ENCODE measurements at places on chromosomes 1 and 21.

DNA sequence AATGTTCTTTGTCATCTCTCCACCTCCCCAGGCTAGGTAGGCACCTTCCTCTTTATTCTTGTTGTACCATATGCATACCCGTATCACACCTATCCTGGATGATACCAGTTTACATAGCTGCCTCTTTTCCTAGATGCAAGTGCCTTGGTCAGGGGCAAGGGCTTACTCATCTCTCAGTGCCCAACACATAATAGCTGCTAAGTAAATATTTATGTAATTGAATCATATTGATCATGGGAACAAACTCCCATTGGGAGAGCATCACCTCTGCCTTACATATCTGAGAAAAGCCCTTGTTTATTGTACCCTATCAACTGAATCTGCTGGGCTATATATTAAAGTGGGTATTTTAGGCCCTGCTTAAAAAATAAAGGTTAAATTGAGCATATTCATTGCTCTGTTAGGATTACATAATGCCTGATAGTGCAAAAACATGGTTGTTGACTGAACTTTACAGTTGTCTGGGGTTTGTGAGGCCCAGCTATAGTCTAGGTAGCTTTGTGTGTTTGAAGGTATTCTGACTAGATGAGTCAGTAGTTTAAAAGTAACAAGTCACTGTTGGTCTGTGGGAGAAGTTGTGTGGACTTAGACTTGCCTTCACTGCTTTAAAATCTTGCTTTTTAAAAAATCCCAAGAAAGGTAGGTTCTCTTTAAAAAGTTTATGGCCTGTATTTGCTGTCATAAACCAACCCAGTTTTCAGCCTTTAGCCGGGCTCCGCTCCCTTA is 82.6 kb downstream of the OLFML2B start:
- DNase-seq: no peak

DNA sequence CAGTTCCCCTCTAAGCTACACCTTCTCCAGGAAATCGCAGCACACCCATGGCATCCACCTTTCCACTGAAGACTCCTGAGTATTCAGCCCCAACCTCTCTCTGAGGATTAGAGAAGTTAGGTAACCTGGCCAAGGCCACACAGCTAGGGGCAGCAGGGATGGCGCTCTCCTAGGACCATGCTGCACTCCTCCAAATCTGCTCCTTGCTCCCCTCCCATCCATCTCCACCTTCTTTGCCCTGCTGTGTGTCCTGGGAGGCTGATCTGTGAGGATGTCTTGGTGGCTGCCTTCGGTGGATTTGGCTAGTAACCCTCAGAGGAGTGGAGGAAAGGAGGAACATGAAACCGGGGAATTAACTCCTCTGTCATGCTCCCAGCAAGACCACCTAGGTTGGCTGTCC is 20.0 kb upstream of the PROK1 start:
- no peak for DNase-seq

DNA sequence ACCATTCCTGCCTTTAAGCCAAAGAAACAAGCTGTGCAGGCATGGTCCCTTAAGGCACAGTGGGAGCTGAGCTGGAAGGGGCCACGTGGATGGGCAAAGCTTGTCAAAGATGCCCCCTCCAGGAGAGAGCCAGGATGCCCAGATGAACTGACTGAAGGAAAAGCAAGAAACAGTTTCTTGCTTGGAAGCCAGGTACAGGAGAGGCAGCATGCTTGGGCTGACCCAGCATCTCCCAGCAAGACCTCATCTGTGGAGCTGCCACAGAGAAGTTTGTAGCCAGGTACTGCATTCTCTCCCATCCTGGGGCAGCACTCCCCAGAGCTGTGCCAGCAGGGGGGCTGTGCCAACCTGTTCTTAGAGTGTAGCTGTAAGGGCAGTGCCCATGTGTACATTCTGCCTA is 1.3 kb upstream of the SLC50A1 start:
- peak; percentile 31 for DNase-seq

- no peak for DNase-seq
These were observed 57.7 kb downstream of the VWA5B1 start for GRCh38 chr1:20348326-20348915.

- DNase-seq: no peak
These were observed 11.3 kb downstream of the GRIK1 start for GRCh38 chr21:29928537-29928936.

DNA sequence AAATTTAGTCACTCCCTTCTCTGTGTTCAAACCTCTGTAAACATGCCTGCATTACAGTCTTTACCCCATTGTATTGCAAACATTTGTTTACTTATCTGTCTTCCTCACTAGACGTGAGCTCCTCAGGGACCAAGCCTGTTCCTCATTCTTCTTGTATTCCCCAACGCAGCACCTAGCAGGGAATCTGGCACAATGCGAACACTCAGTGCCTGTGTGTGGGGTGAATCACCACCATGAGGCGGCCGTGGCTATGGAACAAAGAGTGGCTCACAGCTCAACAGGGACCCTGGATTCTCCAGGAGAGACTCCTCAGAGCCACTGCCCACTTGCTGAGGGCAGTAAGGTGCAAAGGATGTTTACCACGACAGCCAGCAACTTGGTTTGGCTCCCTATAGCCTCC is 95.9 kb downstream of the DDX20 start:
- DNase-seq: peak; percentile 33

- peak; percentile 53 for DNase-seq
These were observed 459 bp downstream of the SERBP1 start for GRCh38 chr1:67429528-67430357.

DNA sequence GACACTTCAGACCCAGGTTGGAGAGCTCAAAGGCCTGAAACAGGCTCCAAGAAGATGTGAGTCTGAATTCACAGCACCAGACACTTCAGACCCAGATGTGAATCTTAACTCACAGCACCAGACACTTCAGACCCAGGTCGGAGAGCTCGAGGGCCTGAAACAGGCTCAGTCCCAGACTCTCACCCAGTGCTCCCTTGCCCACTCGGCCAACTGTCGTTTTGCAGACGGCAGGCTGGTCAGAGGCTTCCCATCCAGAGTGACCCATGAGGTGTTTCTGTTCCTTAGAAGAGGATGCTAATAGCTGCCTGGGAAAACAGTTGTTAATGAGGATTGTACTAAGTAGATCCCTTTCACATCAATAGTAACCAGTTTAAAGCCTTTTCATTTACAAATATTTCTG is 88.4 kb downstream of the ADARB1 start:
- DNase-seq: no peak

DNA sequence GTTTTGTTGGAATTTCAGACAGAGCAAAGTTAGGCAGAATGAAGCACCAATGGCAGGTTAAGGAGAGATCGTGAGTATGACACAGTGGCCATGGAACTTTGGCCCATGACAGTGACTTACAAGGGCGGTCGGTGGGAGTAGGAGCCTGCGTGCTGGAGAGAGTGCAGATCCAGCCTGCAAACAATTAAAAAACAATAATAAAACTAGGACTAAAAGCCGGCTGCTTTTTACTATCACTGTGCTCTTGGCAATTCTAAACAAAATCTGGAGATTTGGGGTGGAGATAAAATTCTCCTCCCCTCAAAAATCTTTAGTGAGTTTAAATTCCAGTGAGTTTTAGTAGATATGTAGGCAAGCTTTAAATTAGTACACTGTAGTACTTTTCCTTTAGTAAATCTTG is 96.9 kb downstream of the DHRS3 start:
- no peak for DNase-seq

DNA sequence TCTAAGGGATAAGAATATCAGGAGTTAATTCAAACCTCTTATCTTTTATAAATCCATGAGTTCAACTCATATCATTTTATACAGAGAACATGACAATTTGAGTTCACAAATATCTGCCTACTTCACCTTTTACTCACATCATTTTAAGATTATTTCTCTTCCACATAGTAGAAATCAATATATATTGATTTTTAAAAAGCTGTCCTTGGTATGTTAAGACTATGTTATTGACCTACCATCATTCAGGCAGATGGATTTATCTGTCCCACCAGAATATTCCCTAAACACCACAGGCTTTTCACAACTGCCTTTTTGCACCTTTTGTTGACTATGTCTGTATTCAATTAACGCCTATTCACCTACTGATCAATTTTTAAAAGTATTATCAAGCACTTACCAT is 13.5 kb downstream of the DRAM2 start:
- no peak for DNase-seq

- DNase-seq: no peak
These were observed 44.7 kb downstream of the ATF6 start for GRCh38 chr1:161810780-161811179.

GRCh38 chr1:5975133-5975880 is 16.9 kb downstream of the NPHP4 start:
- DNase-seq: peak; percentile 86

GRCh38 chr1:226814751-226815537 is 55.5 kb upstream of the PSEN2 start:
- DNase-seq: peak; percentile 68

GRCh38 chr1:229627003-229627402 is 956 bp downstream of the URB2 start:
- DNase-seq: no peak

GRCh38 chr1:32892368-32893197 is 6.3 kb downstream of the HPCA start:
- peak; percentile 80 for DNase-seq

DNA sequence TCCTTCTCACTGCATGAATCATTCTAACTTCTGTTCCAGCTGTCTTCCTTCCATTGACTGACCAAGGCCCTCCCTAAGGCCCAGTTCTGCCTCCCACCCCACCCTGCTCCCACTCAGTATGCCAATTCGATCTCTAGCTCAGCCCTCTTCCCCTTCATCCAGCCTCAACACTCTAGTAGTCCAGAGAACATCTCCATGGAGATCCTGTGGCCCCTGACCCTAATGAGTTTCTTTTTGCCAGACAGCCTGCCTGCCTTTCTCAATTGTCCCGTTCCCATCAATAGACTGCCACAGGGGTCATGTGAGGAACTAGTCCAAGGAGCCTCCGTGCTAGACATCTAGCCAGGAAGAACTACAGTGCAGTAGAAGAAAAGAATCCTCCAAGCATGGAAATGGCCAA is 26.4 kb downstream of the RRAGC start:
- DNase-seq: no peak

DNA sequence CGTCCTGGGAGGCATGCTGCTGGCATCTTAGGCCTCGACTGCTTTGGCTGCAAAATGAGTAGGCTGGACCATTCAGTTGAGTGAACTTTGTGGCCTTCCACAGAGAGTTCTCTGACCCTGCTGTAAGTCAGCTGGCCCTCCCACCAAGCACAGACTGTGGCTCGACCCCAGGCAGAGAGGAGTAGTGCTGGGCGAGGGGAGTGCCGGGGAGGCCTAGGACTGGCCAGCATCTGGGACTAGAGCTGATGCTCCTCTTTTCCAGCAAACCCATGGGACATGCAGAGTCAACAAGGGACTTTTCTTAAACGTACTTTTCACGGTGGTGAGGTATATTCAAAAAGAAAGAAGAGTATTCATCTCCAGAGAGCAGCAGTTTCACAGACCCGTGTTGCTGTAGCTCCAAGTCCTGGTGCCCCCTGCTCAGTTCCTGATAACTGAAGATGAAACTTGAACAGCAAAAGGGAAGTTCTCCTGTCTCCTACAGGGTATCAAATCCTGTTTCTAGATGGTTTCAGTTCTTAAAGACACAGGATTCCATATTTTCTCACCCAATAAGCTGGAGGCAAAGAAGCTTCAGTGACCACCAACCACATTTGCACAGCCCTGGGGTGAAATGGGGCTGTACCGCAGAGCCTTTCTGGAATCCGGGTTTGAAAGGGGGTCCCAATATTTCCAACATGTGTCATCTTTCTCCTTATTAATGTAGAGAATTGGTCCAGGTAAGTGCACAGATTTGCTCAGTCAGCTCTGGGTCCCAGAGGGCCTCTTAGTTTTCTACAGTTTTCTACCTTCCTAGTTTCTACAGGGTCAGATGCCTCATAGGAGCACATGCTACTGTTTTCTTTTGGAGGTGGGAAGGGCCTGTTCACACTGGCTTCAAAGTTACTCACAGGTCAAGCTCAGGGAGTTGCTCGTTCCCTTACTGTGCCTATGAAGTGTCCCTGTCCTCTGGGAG is 20.9 kb downstream of the BATF3 start:
- DNase-seq: no peak

DNA sequence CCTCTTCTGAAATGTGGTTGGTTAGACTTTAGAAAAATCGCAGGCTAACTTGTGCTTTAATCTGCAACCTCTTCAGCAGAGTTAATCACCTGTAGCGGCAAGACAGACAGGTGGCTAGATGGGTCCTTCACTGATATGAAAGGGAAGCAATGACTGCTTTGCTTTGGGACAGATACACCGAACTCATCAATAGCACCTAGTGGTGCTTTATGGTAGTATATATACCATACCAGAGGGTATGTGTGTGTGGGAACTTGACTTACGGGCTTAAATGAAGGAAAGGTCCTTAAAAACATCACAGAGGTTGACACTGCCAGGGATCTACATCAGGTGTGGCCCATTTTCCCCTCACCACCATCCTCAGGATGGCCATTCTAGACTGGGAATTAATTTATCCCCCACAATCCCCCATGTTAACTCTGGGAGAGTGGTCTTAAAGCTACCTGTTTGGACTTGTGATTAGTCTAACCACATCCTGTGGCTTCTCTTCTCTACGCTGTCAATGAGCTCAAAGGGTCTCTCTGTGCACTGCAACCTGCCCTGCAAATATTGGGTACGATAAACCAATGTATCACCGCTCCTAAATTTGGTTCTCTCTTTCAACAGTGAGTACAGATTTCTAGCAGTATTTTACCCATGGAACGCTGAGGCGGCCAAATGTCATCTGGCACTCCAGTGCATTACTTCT is 162.7 kb downstream of the SIPA1L2 start:
- DNase-seq: no peak

GRCh38 chr1:209556162-209556690 is 27.3 kb upstream of the CAMK1G start:
- no peak for DNase-seq

Measured in astrocyte of the hippocampus (primary cell).